ENCODE measurements at places on chromosomes 5 and 9. TPM values are rescaled to one million over a fixed set of nuclear protein-coding genes. Genes with fewer than 3 reads are reported as not detected.

IL3 gene
- not detected for total RNA-seq

DNA sequence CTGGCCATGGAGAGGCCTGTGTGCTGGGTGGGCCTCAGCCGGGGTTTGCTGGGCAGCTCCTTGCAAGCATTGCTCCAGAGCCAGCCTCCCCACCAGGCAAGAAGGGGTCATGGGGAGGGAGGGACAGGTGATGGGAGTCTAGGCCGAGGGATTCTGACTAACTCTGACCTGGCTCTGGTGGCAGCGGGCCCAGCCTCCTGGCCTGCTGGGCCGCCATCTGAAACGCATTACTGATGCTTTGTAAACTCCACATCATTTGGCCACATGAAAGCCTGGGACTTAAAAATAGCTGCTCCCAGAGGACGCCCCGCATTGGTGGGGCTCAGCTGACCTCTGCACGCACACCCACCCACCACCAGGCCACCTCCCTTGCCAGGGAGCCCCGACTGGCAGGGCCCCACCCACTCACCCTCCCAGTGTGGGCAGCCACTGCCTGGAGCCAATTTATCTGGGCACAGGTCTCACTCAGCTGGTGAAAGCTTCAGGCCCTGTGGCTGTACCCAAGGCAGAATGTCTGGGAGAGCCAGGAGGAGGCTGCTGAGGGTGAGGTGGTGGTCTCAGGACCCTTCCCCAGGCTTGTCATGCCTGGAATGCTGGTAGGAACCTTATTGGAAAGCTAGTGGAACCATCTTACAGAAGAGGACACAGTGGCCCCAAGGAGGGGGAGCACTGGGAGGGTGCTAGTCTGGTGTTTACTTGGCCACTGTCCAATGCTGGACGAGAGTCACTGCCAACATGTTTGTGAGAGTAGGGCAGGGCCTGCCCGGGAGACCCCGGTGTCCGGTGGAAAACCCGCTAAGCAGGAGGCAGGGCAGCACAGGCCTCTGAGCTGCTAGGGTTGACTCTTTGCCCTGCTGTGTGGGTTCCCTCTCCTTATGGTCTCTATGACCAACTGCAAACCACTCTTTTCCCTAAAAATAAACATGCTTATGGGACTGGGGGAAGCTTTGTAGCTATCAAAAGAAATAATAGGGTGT is 10.8 kb downstream of the TCF7 start:
- DNase-seq, result peak; percentile 50

DNA sequence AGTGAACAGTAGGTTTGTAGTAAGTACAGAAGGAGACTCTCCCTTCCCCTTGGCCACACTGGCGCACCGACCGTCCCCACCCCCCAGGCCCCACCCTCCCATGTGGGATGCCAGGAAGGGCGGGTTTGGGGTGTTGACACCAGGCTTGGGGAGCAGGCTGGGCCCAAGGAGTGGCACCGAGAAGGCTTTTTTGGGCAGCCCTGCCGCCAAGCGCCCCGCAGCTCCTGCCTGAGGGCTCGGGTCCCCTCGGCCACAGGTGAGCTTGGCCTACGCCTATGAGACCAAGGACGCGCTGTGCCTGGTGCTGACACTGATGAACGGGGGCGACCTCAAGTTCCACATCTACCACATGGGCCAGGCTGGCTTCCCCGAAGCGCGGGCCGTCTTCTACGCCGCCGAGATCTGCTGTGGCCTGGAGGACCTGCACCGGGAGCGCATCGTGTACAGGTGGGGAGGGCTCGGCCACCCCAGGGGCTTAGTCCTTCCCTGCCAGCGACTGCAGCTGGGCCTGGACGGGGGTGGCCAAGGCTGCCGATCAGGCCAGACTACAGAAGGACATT is 7.3 kb downstream of the GRK6 start:
- DNase-seq, result no peak

DNA sequence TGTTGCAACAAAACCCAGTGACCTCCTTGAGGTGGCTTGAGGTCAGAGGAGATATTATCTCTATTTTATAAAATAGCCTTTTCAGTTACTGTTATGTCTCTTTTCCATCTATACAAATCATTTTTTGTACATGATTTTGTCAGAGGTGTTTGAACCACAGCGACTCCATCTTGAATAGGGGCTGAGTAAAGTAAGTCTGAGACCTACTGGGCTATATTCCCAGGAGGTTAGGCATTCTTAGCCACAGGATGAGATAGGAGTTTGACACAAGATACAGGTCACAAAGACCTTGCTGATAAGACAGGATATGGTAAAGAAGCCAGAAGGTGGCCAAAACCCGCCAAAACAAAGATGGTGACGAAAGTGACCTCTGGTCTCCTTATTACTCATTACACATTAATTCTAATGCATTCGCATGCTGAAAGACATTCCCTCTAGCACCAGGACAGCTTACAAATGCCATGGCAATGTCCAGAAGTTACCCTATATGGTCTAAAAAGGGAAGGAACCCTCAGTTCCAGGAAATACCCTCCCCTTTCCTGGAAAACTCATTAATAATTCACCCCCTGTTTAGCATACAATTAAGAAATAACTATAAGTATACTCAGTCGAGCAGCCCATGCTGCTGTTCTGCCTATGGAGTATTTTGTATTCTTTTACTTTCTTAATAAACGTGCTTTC is 283.9 kb upstream of the ISL1 start:
- DNase-seq, result no peak

DNA sequence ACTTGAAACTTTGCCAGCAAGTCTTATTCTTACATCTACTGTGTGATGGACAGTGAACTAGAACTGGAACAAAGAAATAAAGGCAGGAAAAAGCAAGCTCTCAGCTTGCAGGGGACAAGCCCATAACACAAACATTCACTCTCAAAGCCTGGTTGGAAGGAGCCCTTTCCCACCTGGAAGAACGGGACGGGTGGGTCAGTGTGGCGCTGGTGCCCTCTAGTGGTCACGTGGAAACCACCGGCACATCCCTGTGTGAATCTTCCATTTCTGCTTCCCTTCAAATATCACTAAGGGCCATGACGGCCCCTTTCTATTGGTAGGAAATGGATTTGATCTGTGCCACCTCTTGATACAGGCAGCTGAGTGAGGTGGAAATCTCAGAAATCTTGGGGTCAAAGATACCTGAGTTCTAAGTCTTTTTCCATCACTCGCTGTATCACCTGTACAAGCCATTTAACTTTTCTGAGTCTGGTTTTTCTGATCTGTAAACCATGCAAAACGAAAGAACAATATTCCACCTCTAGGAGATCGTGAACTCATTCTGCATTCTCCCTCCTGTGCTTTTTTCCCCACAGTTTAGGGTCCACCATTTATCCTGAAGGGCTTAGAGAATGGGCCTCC is 211.6 kb downstream of the MSX2 start:
- DNase-seq, result peak; percentile 45

- DNase-seq, result no peak
These were observed 1.3 kb downstream of the PPP1R26 start for GRCh38 chr9:135480940-135481310.

GRCh38 chr5:131392466-131393095 is 128.7 kb downstream of the CDC42SE2 start:
- DNase-seq, result no peak

SLC2A8 gene
- 12.1 TPM for total RNA-seq

SEMA4D gene
- 22.4 TPM for total RNA-seq

DNA sequence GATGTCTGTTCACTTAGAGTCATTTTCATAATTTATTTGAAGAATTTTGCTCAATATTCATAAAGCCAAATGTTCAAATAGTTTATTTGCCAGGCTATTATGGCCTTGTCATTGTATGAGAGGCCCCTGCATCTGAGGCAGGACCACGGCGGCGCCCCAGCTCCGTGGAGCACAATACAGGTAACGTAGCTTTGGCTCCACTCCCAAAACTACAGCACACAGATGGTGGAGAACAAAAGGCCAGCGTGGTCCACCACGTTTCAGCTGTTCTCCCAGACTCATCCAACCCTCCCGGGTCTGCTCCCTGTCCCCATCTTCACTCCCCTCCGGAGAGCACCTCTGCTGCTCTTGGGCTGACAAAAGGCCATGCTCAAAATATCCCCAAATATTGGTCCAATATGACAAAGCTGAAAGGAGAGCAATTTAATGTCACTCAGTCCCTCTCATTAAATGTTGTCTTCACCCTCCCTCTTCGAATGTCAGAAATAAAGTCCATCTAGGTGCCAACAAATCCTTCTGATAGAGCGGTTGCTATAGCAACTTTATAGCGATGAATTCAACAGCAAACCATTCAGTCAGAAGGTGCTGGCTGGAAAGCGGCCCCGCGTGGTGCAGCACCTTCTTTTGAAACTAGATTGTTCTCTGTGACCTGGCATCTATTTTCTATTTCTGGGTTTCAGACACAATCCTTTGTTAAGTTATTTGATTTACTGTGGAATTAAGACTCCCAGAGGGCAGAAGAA is 504.3 kb downstream of the ARHGEF28 start:
- DNase-seq, result no peak

DNA sequence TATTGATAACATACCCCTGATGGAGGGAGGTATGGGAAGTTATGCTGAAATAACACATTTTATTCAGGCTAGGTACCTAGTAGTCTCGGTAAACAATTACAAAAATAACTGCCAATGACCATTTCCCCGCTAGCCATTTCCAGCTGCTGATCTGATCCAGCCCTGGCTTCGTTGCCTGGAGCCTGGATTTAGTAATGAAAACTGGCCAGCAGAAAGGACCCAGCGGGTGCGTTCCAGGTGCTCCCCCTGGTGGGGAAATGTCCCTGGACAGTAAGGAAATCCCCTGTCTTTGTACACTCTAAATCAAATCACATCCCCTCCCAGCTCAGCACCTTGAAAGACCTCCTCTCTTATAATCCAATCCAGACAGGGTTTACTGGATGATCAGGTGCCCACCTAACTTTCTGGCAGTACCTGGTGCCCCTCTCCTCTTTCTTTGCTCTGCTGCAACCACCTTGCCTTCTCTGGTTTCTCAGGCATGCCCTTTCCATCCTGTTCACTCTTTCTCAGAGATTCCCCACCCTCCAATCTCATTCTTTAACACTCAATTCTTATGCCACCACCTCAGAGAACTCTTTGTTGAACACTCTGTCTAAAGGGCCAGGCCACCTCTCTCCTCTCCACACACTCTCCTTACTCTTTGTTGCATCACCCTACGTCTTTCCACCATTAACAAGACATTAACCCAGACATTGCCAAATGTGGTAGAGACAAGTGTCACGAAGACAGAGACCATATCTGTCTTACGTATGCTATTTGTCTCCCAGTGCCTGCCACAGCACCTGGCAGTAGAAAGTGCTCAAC is 50.1 kb upstream of the SMAD5 start:
- peak; percentile 89 for DNase-seq

DNA sequence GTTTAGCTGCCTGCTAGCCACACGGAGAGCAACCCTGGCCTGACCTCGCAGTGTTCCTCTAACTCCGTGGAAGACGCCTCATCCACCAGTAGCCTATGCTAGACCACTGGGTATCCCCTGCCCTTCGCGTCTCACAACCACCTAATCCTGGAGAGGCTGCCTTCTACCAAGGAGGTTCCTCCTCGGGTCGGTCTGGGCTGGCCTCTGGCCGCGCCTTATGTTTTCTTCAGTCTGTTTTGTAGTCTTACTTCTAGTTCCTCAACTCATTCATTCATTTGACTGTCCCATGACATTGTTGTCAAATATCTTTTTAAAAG is 1.6 kb upstream of the TPM2 start:
- no peak for DNase-seq

- DNase-seq, result no peak
These were observed 66.4 kb upstream of the RUSC2 start for GRCh38 chr9:35423499-35423898.

DNA sequence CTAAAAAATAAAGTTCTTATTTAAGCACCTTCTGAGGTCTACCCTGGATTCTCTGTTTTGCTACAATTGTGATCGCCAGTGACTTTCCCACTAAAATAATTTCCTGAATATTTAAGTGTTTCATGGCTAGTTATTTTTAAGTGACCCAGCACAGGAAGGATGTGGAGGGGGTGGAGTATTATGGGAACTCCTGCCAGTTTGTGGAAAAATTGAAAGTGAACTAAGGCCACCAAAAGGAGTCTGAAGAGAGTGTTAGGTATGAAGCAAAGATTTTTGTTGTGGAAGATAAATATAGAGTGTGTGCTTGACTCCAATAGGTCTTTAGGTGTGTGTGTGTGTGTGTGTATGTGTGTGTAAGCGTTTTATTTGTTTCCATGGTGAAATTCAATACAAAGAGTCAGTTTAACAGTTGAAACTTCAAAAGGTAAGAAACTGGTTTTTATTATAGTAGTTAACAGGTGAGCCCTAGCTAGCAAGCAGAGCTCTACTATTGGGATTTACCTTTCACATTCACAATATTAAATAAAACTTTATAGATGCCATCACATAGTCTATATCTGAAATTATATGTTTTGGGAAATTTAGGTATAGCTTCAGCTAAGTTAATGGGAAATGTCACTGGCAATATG is 25.6 kb downstream of the RASGRF2 start:
- DNase-seq, result no peak

DNA sequence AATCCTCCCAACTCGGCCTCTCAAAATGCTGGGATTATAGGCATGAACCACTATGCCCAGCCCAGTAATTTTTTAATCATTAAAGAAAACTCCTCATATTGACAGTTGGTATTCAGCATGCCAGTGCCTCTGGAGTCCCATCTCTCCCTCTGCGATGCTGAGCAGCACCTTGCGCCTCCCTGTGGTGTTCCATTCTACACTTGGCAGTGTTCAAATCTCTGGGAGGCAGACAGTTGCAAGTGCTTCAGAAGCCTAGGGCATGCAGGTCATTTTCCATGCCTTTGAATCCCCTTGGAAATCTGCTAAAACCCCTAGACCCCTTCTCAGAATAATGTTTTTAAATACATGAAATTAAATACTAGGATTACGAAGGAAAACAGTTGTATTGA is 41.3 kb downstream of the GARNL3 start:
- DNase-seq, result no peak

- no peak for DNase-seq
These were observed 17.4 kb upstream of the IL33 start for GRCh38 chr9:6198251-6198650.

DNA sequence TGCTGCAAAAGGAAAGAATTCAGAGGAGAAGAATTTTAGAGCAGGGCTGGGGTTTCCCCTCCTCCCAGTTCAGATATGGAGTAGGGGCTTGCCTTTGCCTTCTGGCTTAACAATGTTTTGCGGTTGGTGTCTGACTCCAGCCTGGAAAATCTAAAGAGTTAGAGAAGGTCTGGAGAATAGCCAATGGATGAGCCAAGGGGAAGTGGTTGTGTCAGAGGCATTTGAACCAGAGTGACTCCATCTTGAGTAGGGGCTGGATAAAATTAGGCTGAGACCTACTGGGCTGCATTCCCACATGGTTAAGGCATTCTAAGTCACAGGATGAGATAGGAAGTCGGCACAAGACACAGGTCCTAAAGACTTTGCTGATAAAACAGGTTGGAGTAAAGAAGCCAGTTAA is 133.7 kb downstream of the DIRAS2 start:
- no peak for DNase-seq

Measured in left cardiac atrium (tissue), 4 donors.